Natural killer cell treated with Interleukin-12 subunit alpha and Interleukin-12 subunit beta and Interleukin-15 and Interleukin-18, amount 100 ng/mL, for 72 hours (primary cell): ENCODE measurements at places on chromosomes 3 and 15. TPM values are rescaled to one million over a fixed set of nuclear protein-coding genes. Genes with fewer than 3 reads are reported as not detected.

The CTXND1 gene
- not detected for total RNA-seq

DNA sequence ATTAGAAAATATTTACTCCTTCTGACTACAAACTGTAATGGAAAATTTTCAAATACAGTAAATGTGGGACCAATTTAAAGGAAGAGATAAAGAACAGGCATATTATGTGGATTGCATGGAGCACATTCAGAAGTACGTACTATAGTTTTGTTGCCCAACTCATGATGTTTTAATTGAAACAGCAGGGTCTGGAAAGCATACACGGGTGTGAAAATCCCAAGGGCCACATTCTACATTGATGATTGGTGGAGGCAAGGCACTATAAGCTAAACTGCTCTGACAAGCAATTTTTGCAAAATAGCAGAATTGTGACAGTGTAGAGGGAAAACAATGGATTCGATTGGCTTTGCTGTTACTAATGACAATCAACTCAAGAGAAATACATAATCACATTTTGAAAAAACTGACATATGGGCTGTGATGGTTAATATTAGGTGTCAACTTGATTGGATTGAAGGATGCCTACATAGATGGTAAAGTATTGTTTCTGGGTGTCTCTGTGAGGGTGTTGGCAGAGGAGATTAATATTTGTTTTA is 458.6 kb downstream of the PYDC2 start:
- H3K4me3 ChIP-seq: no peak overlapping the region
- H3K4me1 ChIP-seq: no peaks in the 10 kb centered on the region
- H3K27me3 ChIP-seq: no peaks in the 10 kb centered on the region
- H3K36me3 ChIP-seq: peaks cover 4% of the 10 kb centered on the region

The MEX3B gene
- total RNA-seq: 0.83 TPM

- H3K27ac ChIP-seq: no peak overlapping the region
- H3K4me3 ChIP-seq: no peak overlapping the region
- no peak for DNase-seq
- no peaks in the 10 kb centered on the region for H3K36me3 ChIP-seq
- peaks cover 26% of the 10 kb centered on the region for H3K27me3 ChIP-seq
Observed at GRCh38 chr15:71079208-71080044, 35.8 kb upstream of the THSD4 start.

DNA sequence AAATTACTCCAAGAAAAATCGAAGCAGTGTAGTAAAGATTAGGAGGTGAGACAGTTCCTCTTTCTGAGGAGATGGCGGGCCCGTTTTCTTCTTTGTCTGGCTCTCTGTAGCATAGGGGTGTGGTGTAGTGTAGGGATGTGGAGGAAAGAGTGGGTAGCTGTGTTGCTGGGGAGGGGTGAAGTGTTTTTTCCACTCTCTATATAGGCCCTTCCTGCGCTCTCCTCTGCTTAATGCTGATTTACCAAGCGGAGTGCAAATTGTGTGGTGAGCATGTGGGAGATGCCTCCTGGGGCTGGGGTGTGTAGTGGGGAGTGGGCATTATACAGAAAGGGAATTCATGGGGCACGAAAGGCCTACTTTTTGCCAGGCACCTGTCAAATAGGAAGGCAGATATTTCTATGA is 94.9 kb downstream of the ST6GAL1 start:
- peak overlapping the region; percentile 64 for H3K4me3 ChIP-seq
- H3K4me1 ChIP-seq: peaks cover 55% of the 10 kb centered on the region
- peaks cover 17% of the 10 kb centered on the region for H3K36me3 ChIP-seq
- H3K27me3 ChIP-seq: no peaks in the 10 kb centered on the region
- peak overlapping the region; percentile 89 for H3K27ac ChIP-seq

DNA sequence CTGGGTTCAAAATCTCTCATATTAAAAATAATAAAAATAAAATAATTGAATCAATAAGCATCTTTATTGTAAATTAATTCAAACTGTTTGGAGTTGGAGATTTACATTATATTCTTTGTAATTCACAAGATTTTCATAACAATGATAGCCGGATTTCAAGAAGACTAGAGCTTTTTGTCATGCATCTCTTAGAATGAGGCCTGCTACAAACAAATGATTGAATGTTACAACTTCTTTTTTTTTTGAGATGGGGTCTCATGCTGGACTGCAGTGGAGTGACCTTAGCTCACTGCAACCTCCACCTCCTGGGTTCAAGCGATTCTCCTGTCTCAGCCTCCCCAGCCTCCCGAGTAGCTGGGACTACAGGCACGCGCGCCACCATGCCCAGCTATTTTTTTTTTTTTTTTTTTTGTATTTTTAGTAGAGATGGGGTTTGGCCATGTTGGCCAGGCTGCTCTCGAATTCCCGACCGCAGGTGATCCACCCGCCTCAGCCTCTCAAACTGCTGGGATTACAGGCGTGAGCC is 3.5 kb downstream of the SLTM start:
- H3K4me3 ChIP-seq: no peak overlapping the region
- H3K36me3 ChIP-seq: no peaks in the 10 kb centered on the region
- H3K4me1 ChIP-seq: peaks cover 13% of the 10 kb centered on the region
- H3K27me3 ChIP-seq: no peaks in the 10 kb centered on the region
- no peak for DNase-seq

The KCNH8 gene
- total RNA-seq: not detected

The KCNMB3 gene
- 2.0 TPM for total RNA-seq

The SMCO1 gene
- total RNA-seq: not detected

- peak overlapping the region; percentile 21 for H3K27ac ChIP-seq
- no peak for DNase-seq
- H3K4me1 ChIP-seq: peaks cover 46% of the 10 kb centered on the region
- H3K4me3 ChIP-seq: no peak overlapping the region
- no peaks in the 10 kb centered on the region for H3K27me3 ChIP-seq
Observed at GRCh38 chr3:42214064-42214463, 51.9 kb downstream of the CCK start.

- DNase-seq: no peak
- H3K27me3 ChIP-seq: peaks cover 68% of the 10 kb centered on the region
- H3K4me3 ChIP-seq: no peak overlapping the region
- no peaks in the 10 kb centered on the region for H3K36me3 ChIP-seq
Observed at GRCh38 chr15:57377478-57377847, 1.2 kb downstream of the CGNL1 start.

The DNAH12 gene
- total RNA-seq: 0.05 TPM

The PLA1A gene
- total RNA-seq: 0.19 TPM

DNA sequence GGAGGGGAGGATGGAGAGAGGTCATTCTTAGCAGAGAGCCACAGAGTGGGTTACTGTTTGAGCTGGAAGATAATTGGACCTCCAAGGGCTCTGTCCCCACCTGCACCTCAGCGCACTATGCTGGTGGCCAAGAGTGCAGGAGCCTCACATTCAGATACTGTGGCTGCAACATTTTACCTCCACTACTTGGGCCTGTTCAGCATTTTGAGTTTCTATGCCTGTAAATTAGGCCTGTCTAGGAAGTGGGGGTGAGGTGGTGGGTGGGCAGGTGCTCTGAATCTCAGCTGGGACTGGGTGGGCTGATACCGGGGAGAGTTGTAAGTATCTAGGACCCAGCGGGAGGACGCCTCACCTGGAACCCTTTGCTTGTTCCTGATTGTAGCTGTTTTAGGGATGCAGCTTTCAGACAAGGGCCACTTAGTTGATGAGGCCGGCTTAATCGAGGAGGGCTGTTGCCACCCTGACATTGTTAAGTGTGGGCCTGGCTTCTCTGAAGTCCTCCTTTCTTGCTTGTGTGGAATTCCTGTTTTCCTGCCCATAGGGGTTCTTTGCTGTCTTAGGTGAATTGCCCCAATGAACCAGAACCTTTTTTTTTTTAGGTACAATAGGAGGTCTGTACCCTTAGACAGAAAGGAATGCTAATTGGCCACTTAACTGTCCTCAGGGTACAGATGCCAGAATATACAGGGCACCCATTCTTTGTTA is 83.8 kb downstream of the SMAD3 start:
- no peak for DNase-seq
- H3K27me3 ChIP-seq: no peaks in the 10 kb centered on the region
- no peak overlapping the region for H3K27ac ChIP-seq

DNA sequence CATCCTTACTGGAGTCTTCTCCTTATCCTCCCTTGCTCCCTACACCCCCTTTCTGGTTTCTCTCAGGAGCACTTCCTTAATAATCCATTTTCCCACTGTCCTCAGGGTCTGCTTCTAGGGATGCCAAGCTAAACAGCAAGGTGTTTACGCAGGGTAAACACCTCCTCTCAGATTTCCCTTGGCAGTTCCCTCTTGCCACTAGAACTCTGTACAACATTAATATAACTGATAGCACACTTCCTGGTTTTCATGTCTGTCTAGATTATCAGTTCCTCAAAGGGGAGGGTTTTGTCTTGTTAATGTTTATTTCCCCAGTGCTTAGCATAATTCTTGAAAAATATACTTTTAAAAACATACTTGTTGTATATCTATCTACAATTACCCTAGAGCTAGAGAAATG is 118.0 kb upstream of the SLC24A5 start:
- H3K4me3 ChIP-seq: no peak overlapping the region
- no peaks in the 10 kb centered on the region for H3K4me1 ChIP-seq
- H3K36me3 ChIP-seq: no peaks in the 10 kb centered on the region
- DNase-seq: no peak
- no peak overlapping the region for H3K27ac ChIP-seq
- peaks cover 4% of the 10 kb centered on the region for H3K27me3 ChIP-seq

- H3K4me3 ChIP-seq: no peak overlapping the region
- no peaks in the 10 kb centered on the region for H3K4me1 ChIP-seq
- peaks cover 38% of the 10 kb centered on the region for H3K36me3 ChIP-seq
- no peak for DNase-seq
Observed at GRCh38 chr15:72249142-72249810, 18.3 kb upstream of the PKM start.

- no peaks in the 10 kb centered on the region for H3K27me3 ChIP-seq
- peaks cover 46% of the 10 kb centered on the region for H3K4me1 ChIP-seq
- no peak overlapping the region for H3K27ac ChIP-seq
Observed at GRCh38 chr15:56939257-56939656, 20.8 kb downstream of the TCF12 start.

The ACAN gene
- total RNA-seq: 0.05 TPM

The ANKRD63 gene
- total RNA-seq: not detected
